Stimulated activated CD4-positive, alpha-beta T cell treated with anti-CD3 and anti-CD28 coated beads, TNF-alpha, amount 100 ng/mL, for 48 hours (primary cell): ENCODE measurements at places on chromosomes 7 and 10.

DNA sequence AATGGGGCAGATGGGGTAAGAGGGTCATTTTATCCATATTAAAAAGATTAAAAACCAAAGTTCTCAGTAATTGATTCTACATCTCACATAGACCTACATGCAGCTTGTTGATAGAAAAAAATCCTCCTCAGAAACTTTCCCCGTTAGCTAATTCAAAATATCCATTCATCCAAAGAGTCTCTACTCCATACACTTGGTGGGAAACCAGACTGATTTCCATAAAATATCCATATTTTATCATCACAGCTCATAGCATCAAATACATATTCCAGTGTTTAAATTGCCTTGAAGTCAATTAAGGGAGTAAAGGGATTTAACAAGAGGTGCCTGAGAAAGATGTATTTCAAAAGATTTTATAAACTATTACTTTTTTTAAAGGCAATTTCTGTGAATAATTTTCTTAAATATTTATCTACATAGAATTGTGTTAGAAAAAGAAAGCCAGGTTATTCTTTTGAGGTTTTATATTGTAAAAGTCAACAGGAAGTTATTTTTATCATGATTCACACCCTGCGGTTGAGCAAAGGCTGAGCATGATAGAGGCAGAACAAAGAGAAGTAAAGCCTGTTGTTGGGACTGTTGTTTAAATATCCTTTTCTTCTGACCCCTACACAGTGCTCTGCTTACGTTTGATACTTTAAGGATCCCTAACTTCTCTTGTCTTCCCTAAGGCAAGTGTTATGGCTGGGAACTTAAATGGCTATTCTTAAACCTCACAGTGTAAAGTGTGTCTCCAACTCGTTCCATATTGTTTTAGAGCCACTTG is 266.7 kb downstream of the PRKG1 start:
- DNase-seq, result no peak

- no peak for DNase-seq
These were observed 17.3 kb upstream of the FAM241B start for GRCh38 chr10:69612760-69613159.

DNA sequence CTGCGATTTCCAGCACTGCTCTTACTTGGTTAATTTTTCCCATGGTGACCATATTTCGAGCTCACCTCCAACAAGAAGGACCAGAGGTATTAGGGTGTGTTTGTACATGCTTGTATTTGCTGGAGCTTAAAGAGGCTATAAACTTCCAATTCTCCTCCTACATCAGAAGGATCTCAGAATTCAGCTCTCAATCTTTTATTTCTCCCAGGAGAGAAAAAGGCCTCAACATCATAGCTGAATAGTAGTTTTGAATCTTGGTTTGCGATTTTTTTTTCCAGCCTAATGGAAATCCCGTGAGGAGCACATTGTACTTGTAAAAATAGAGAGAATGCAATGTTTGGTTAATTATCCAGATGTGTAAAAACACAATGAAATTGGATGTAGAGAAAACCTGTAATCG is 69.7 kb downstream of the CPVL start:
- DNase-seq, result no peak

DNA sequence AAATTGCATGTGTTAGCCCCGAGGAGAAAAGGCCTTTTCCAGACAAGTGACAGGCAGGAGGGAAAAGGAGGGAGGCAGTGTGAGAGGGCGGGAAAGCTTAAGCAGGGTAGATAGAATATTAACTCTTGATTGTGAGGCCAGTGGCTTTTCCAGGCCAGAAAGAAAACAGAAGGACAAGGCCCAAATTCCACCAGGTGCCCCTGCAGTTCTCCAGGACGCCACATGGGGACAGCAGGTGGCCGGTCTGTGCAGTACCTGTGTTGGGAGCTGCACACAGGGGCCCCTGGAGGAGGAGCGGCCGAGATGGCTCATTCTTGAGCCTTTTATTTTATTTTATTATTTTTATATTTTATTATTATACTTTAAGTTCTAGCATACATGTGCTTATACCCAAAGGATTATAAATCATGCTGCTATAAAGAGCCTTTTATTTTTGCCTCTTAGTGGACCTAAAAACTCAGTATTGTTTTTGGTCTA is 141.3 kb upstream of the KLF14 start:
- no peak for DNase-seq

DNA sequence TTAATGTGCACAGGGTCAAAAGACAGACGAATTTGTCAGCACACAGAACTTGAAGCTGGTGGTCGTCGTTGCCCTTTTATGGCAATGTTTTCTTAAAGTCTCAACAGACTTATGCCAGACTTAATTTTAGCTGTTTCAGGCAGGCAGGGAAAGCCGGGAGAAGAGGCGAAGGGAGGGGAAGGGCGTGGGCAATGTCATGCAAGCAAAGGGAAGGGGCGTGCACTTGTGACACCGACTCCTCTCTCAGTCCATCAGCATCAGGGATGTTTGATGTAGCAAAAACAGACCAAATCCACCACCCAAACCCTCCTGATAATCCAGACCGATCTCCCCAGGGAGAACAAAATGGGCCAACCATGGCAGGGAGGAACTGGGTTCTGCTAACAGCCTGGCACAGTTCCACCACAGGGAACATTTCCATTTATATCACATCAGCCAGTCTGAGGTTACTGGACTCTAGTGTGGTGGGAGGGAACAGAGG is 118.1 kb upstream of the RHEB start:
- no peak for DNase-seq

DNA sequence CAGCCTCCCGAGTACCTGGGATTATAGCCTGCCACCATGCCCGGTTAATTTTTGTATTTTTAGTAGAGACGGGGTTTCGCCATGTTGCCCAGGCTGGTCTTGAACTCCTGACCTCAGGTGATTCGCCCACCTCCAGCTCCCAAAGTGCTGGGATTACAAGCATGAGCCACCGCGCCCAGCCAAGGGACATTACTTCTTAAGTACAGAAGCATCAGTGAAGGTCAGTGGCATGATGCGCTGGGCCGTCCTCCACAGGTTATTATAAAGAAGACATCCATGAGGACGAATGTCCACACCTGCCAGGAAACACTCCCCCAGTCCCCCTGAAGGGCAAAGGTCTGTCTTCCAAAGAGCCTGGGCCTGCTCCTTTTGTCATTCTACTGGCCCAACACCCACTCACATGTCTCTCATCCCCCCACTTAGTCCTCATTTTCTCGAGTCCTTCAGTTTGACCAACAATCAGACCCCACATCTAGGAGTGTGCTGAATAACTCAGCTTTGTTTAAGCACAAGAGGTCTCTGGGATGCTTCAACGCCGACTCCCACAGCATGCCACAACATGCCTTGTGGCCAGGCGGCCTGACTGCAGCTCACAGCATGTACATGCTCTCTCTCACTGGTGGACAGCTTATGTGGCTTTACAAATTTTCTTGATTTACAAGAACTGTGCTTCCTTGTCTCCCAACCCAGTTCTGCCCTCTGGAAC is 73.0 kb downstream of the CTBP2 start:
- no peak for DNase-seq

GRCh38 chr7:5363729-5364128 is 59.9 kb downstream of the TNRC18 start:
- no peak for DNase-seq

DNA sequence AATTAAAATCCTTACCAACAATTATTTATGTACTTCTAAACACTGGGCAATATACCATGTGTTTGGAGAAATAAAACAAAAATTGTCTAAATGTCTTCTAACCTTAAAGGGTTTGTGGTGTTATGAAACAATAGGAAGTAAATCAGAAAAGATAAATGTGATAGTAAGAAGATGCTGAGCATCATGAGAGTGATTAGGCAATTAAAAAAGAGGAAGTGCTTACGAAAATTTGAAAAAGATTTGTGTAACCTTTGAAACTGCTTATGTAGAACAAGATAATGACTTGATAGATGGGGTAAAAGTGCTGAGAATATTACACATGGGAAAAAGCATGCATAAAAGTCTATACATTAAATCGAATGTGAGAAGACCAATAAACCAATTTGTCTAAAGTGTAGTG is 573.4 kb upstream of the CNTNAP2 start:
- DNase-seq, result no peak

DNA sequence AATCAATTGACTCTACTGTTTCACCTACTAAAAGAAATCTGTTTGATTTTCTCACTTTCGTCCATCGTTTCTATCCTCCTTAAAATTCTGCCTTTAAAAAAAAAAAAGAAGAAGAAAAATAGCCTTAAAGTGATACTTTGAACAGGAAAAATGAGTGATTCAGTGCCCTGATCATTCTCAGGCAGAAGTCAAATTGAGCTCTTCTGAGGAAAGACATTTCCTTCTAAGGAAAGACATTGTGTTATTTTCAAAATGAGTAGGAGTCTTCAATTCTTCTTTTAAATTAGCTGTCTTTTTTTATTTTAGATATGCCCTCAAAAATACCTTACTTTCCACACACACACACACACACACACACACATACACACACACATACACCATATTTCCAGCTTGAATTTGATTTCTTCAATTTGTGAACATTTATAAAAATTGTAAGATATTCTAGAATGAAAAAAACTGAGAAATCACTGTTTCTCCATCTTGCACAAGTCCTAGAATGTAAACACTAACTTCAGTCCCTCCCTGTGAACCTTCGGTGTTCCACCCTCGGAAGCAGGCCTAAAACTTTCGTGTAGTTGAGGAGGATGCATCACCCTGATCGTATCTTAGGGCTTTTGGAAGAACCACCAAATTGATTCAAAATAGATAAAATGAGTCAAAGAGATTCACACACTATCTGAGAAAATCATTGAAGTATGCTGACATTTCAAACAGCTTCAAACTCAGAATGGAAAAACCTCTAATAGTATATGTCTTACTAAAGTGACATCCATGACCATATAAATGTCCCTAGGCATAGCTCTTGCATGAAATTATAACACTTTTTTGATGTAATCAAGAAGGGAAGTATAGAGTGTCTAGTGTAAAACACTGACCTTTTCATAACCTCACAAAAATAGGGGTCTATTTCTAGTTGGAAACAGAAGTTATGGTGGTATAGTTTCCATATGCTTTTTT is 270.8 kb downstream of the GATA3 start:
- DNase-seq, result no peak

GRCh38 chr10:76428551-76429367 is 997.3 kb downstream of the LRMDA start:
- DNase-seq, result no peak

DNA sequence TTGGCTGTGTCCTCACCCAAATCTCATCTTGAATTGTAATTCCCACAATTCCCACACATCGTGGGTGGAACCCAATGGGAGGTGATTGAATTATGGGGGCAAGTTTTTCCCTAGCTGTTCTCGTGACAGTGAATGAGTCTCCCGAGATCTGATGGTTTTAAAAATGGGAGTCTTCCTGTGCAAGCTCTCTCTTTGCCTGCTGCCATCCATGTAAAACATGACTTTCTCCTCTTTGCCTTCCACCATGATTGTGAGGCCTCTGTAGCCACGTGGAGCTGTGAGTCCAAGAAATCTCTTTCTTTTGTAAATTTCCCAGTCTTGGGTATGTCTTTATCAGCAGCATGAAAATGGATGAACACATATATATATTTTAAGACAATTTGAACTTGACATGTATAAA is 285.4 kb downstream of the BAMBI start:
- DNase-seq, result no peak

DNA sequence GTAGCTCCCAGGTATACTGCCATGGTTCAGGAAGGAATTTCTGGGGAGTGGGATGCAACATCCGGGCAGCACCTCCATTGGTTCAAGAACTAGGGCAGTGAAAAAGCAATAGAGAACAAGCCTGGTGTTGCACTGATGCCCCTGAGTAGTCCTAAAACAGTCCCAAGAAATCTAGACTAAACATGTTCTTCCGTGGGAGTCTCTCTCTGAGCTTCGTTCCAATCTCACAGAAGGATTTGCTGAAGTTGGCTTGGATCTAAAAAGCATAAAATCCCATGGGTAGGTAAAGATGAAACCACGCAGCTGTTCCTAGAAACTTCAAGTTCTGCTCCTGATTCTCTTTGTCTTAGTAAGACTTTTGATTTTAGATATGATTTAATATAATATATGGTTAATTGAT is 154.5 kb downstream of the PLXDC2 start:
- DNase-seq, result no peak

- DNase-seq, result no peak
These were observed 496.4 kb downstream of the KIF20B start for GRCh38 chr10:90197766-90198165.

DNA sequence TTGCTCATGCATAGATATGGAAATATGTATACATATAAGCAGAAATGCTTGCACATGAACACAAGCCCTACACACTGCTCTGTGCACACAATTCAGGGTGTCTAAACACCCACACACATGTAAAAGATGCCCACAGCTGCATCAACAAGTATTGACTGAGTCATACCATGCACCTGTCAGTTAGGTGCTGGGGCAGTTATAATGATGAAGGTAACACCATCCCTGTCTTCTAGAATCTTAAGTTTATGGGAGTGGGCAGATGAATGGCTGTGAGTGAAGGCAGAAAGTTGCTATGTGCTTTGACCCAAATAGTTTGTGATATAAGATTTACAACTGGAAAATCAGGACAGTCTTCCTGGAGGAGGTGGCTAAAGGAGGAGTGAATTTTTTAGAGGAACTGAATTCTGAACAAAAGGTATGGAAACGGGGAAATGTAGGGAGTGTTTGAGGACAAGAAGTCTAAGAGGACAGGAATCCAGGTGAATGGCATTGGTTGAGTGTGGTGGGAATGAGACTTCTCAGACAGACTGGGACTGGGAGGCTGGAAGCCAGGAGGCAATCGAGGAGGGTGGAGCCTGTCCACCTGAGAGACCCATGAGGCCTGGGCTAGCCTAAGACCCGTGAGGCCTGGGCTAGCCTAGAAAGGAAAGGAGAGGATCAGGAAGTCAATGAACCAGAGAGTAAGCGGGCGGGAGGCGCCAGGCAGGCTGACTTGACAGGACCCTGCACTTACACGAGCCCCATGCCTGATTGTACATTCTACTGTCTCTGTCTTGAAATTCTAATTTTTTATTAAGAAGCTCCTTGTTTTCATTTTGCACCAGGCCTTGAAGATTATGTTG is 20.7 kb downstream of the POLL start:
- no peak for DNase-seq

- no peak for DNase-seq
These were observed 111.8 kb downstream of the ADK start for GRCh38 chr10:74262856-74263255.

DNA sequence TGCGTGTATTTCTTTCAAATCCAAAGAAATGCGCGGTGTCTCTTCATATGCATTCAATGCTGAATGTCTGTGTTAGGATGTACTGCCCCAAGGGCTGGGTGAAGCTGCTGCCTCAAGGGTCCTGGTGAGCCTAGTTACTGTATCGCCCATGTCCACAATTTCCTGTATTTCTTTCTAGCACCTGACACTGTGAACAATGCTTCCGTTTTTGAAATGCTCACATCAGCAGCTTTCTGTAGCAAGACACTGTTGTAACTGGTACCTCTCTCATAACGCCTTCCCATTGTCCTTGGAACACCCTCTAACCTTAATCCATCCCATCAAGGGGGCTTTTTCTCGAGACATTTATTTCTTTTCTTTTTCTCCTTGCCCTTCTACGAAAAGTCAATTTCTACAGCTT is 25.1 kb downstream of the NRP1 start:
- no peak for DNase-seq

- DNase-seq, result peak; percentile 4
These were observed 161.2 kb downstream of the TAX1BP1 start for GRCh38 chr7:27901028-27901760.

GRCh38 chr7:105131033-105131656 is 117.1 kb downstream of the KMT2E start:
- no peak for DNase-seq

- DNase-seq, result no peak
These were observed 75.8 kb upstream of the MRLN start for GRCh38 chr10:59829024-59829423.

GRCh38 chr7:696812-697551 is 29.5 kb upstream of the DNAAF5 start:
- DNase-seq, result no peak
